ENCODE measurements at places on chromosomes 7 and 10.

DNA sequence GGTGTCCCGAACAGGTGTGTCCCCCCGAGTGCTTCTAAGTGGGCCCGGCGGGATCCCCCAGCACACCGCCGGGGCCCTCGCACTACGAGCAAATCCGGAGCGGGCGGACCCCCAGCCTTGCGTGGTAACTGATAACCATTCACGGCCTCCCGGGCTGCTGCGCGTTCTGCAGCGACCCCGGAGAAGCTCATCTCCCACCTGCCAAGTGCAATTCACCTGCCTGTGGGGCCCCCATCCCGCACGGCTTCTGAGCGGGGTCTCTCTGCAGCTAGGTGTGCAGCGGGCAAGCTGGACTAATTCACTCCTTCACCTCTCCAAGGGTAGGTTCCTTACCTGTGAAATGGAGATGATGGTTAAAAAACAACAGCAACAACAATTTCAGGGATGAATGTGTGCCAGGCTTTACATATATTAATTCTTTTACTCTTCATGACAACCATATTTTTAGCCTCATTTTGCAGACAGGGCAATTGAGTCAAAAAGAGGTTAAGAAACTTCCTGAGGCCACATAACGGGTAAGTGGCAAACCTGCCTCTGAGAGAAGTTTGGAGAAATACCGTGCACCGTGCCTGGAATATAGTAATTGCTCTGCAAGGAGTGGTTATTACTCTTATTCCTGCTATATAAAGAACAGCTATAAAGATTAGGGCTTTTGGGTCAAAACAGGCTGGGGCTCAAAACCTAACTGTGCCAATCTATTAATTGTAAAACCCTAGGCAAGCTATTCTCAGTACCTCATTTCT is 652 bp upstream of the PODXL start:
- no peak for DNase-seq

DNA sequence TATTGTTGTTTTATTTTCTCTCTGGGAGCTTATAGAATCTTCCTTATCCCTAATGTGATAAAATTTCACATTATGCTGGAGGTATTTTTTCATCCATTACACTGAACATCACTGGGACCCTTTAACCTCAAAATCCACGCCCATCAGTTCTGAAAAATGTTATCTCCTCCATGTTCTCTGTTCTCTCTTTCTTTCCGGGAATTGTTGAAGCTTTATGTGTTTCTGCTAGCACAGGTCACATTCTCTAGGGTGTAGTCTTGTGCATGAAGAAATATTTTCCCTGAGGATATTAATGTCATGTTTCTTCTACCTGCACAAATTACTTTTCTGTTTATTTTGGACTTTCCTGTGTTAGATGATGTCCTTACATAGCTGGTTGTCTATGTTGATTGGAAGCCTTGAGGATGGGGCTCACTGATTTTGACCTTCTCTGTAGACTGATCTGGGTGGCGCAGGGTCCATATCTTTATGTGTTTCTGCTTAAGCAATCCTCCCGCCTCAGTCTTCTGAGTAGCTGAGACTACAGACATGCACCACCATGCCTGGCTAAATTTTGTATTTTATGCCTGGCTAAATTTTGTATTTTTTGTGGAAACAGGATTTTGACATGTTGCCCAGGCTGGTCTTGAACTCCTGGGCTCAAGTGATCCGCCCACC is 31.4 kb upstream of the IL6 start:
- no peak for DNase-seq

- DNase-seq = no peak
Observed at GRCh38 chr7:135235841-135236240, 2.2 kb downstream of the STRA8 start.

DNA sequence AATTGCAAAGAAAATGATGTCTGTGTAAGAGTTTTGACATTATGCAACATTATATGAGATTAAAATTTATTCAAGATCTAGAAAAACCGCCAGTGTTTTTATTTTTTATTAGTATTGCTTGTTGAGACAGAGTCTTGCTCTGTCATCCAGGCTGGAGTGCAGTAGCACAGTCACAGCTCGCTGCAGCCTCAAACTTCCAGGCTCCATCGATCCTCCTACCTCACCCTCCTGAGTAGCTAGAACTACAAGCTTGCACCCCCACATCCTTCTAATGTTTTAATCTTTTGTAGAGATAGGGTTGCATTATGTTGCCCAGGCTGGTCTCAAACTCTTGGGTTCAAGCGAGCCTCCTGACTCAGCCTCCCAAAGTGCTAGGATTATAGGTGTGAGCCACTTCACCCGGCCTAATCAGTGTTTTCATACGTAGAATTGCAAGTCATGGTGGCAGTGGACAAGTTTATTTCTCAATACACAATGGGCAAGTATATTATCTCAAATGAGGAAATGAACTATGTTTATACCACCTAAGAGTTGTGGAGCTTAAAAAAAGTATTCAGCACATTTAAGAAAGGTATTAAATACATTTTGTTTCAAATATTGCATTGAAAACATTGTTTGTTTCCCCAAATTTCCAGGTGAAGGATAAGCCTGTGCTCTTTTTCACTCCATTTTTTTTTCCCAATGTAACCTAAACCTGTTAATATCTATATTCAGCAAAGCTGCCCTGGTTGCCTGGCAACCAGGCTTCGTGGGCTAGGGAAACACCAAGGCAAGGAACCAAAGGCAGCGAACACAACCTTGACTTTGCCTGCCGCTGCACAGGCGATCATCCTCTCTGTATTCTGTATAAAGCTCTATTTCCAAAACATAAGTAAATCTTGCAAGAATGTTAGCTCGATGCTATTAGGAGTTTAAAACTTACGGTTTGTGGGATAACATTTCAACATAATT is 163.9 kb downstream of the CACNB2 start:
- no peak for DNase-seq

- no peak for DNase-seq
Observed at GRCh38 chr10:28833313-28833712, 156.0 kb downstream of the BAMBI start.

DNA sequence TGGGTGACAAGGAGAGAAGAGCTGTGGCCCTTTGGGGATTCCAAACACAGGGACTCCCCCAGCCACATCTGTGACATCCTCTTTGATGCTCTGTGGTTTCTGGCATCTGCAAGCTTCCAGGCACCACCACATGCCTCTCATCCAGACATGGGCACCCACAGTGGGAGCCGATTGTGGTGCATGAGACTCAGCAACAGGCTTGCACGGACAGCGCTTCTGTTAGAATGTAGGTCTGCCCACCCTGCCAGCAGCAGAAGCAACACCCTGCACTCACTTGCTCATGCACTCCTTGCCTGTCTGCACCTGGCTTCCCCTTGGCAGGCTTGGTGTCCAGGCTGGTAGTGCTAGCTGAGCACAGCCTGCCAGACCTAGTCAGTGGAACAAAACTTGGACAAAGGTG is 735.0 kb upstream of the ZWINT start:
- no peak for DNase-seq

DNA sequence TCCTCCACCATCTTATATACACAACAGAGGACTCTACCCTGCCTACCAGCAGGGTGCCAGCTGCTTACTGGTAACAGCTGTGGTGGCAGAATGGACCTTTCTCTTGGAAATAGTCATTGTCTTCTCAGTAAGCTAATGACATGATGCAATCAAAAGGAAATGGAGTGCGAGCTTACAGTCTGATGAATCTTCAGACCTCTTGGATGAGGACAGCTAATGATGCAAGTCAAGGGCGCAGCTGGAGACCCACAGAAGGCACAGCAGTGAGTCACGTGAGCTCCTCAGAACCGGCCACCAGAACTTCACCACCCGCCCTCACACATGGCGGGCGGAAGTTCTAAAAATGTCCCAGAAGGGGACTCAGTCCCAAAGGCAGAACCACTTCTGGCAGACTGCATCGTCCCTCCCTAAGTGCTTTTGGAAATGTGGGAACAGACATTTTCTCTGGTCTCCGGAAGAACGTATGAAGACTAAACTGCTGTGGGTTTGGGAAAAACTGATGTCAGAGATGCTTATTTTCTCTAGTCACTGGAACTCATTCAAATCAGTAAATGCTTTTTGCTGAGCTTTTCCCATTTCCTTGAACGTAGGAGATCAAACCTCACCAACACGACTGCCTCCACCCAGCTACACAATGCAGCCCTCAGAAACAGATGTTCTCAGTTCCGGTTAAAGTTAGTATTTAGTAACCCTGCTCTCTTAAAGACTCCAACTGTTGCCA is 96.4 kb downstream of the FAS start:
- DNase-seq = peak; percentile 45

Measured in activated CD4-positive, alpha-beta T cell treated with anti-CD3 and anti-CD28 coated beads, Interleukin-2, amount 50 U/mL, for 16 hours (primary cell).